ENCODE measurements at places on chromosomes 2 and 18.

DNA sequence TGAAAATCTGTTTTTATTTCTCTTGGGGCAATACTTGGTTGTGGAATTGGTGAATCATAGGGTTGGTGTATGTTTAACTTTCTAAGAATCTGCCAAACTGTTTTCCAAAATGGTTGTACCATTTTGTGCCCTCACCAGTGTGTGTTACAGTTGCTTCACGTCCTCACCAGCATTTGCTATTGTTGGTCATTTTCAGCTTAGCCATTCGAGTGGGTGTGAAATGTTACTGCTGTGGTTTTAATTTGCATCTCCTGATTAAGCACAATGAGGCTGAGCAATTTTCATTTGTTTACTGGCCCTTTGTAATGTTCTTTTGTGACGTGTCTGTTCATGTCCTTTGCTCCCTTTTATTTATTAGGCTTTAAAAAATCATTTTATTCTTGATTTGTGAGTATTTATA is 49.7 kb downstream of the FOSL2 start:
- DNase-seq: no peak

GRCh38 chr2:197189426-197190099 is 121.0 kb downstream of the ANKRD44 start:
- DNase-seq: no peak

GRCh38 chr18:6200204-6200774 is 214.4 kb downstream of the L3MBTL4 start:
- DNase-seq: no peak

- DNase-seq: peak; percentile 96
Measured at GRCh38 chr2:14944562-14945346, 312.2 kb downstream of the LRATD1 start.

- DNase-seq: no peak
Measured at GRCh38 chr2:68714866-68715265, 19.7 kb upstream of the ARHGAP25 start.

- DNase-seq: no peak
Measured at GRCh38 chr2:207251573-207252192, 85.9 kb upstream of the KLF7 start.

- no peak for DNase-seq
Measured at GRCh38 chr2:126877861-126878565, 20.7 kb upstream of the TEX51 start.

DNA sequence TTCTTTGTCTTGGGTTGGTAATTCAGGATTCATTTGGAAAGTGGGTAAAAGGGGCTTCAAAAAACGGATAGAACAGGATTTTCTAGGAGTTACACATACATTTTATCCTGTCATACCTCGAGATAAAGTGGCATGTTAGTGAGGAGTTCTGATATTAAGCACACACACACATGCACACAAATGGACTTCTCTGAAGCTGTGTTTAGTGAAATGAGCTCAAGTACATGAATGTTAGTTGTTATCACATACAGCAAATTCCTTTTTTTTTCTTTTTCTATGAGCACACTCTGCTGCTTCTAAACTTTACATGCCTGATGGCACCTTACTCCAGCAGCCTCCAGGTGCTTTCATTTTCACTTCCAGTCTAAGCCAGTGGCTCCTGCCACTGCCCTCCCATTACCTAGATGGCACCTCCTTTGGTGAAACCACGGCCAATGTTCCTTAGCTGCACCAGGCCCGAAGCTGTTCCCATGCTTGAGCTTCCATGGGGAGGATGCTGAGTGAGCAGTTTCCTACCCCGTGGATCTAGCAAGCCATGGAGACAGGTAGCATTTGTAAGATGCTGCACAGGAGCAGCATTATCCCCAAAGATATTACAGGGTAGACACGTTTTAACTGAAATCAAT is 49.7 kb downstream of the STAT1 start:
- DNase-seq: no peak

DNA sequence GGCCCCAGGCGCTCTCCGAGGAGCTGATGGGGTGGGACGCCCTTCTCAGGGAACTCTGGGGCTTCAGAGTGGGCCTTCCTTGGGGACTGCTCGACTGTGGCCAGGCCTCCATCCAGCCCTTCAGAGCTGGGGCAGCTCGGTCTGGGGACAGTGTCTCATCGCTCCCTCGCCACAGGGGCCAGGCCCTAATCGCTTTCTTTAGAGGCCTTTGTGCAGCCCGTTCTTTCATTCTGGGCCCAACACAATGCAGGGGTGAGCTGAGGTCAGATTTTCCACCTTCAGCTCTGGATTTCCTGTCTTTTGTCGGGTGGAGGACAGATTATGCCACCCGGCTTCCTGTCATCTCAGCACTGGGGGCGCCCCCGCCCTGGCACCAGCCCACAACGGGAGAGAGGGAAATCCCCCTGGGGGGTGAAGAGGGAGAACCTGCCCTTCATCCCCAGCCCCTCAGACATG is 25.2 kb downstream of the MYCN start:
- DNase-seq: no peak

DNA sequence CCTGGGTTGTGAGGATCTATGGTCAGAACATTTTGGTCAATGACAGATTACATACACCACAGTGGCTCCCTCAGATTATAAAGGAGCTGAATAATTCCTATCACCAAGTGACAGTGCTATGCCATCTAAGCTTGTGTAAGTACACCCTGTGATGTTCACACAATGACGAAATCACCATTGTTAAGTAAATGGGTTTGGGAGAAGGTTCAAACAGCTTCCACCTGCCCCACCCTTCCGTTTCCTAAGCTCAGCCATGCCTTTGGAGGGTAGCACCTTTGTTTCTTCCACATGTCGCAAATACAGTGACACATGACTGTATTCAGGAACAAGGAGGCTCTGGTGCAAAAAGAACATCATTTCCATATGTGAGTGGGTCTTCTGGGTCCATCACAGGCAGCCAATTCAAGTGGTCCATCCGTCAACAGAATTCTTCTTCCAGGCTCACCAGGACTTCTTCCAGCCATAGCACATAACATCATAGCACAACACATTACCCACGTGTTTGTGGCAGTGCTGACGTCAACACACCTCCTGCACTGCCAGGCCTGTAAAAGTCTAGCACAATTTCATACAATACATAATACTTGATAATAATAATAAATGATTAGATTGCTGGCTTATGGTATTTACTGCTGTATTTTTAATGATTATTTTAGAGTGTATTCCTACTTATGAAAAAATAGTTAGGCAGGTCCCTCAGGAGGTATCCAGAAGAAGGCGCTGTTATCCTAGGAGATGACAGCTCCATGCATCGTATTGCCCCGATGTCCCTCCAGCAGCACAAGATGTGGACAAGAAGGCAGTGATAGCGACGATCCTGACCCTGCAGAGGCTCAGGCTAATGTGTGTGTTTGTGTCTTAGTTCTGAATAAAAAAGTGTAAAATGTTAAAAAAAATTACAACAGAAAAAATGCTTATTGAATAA is 264.8 kb downstream of the ANAPC1 start:
- no peak for DNase-seq

- no peak for DNase-seq
Measured at GRCh38 chr2:29323301-29323700, 208.1 kb downstream of the CLIP4 start.

DNA sequence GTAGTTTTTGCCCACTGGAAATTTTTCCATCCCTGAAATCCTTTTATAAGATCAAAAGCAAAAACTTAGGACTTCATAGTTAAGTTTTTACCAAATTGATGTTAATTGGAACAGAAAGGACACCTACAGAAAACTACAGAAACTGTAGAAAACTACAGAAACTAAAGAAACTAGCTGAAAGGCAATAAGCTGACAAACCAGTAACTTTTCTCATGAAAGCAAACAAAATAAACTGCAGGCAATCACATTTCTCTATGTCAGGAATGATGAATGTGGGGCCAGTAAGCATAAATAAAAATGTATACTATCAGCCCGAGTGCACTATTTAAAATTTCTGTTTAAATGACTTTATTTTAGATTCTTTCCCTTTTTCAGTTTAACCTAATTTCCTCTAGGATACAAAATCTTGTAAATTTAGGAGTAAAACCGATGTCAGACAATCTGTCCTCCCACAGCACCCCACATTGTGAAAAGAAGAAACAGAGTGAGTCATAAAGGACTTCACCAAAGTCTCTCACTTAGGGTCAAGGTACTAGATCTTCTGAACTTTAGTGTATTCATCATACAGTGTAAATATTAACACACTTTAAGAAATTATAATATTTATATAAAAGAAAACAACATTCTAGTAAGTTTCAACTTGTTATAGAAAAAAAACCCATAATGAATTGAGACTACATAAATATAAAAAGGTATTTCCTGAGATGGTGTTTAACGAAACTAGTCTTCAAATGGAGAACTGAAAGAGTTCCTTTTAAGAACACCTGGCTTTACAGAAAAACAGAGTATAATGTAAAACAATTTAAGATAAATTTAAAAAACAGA is 46.6 kb downstream of the USP40 start:
- no peak for DNase-seq

DNA sequence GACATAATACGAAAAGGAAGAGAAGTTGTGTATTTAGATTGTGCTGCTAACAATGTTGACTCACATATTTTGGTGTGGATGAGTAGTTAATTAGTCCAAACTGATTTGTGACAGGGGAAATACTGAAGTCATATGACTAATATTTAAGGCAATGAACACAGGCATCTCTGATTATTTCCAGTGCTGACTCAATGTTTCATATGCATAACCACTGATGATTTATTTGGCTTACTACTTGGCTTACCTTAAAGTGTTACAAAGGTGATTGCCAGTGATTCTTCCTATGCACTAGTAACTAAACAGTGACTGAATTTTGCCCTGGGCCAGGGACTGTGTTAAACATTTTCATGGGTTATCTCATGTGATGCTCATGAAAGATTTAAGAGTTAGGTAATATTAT is 722.6 kb downstream of the METTL4 start:
- DNase-seq: no peak

GRCh38 chr2:223591596-223591995 is 10.6 kb downstream of the SCG2 start:
- no peak for DNase-seq

- DNase-seq: no peak
Measured at GRCh38 chr2:122905431-122905830, 1119.7 kb upstream of the CNTNAP5 start.

GRCh38 chr2:67649331-67650261 is 252.5 kb downstream of the ETAA1 start:
- peak; percentile 74 for DNase-seq

- no peak for DNase-seq
Measured at GRCh38 chr2:159623436-159623835, 7.1 kb upstream of the BAZ2B start.

GRCh38 chr2:15733867-15734673 is 142.4 kb downstream of the DDX1 start:
- DNase-seq: peak; percentile 55

- DNase-seq: no peak
Measured at GRCh38 chr2:9692456-9693195, 61.8 kb upstream of the YWHAQ start.

GRCh38 chr2:207871506-207871905 is 101.8 kb upstream of the FZD5 start:
- DNase-seq: no peak

- peak; percentile 78 for DNase-seq
Measured at GRCh38 chr18:37261246-37261840, 304.3 kb downstream of the CELF4 start.

DNA sequence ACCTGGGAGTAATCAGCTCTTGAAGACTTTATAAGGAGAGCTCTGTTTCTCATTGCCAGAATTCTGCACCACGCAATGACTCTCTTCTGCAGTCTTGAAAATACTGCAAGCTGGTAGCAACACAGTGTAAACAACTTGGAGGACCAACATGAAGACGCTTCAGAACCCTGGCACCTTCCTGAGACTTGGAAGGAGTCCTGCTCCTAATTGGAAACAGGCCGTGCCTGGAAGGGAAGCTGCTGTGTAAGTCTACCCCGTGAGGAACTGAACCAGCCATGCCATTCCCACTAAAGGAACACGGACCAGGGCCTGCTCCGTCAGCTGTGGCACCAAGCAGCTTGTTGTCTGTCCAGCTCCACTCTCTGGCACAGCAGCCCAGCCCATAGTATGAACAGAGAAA is 171.1 kb downstream of the PAX3 start:
- DNase-seq: no peak

GRCh38 chr2:195620501-195620900 is 36.5 kb upstream of the SLC39A10 start:
- no peak for DNase-seq

DNA sequence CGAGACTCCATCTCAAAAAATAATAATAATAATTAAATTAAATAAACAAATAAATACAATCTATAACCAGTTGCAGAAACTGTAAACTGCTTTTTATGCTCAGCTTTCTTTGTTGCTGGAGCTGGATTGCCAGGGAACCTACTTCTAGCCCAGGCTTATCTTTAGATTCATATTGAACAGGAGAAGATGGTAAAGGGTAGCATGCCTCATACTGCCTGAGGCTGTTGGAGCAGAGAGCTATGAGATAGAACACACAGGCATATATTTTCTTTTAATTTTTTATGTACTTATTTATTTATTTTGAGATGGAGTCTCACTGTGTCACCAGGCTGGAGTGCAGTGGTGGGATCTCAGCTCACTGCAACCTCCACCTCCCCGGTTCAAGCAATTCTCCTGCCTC is 28.7 kb upstream of the EML4 start:
- no peak for DNase-seq

DNA sequence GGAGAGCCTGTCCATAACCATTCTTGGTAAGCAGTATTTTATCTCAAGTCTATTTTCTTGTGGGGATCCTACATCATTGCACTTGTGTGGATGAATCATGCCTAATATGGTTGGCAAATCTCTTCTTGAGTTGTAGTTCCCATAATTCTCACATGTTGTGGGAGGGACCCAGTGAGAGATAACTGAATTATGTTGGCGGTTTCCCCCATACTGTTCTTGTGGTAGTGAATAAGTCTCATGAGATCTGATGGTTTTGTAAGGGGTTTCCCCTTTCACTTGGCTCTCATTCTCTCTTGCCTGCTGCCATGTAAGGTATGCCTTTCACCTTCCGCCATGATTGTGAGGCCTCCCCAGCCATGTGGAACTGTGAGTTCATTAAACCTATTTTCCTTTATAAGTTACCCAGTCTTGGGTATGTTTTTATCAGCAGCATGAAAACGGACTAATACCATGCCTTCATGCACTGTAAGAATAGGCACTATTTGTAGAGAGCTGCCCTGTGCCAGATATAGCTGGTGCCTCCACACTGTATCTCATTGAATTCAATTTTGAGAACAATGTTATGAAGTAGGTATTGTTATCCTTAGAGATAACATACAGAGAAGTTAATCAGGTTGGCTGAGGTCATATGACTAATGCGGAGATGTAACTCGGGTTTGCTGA is 148.3 kb downstream of the PLCL1 start:
- no peak for DNase-seq

DNA sequence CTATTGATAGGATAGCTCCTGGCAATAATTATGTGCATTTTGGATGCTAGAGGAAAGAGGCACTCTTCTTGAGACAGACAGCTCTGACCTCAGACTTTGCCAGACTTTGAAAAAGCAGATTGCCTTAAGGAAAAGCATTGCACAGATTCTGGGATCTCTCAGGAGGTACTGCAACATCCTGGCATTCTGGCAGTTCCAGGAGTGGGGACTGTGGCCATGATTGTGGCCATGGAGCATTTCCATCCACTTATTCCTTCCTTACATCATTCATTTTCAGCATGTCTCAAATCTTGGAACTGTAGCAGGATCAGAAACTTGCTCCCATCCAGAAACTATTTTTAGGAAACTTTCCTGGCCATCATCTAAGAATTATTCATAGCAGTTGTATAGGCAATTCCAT is 144.9 kb upstream of the FOSL2 start:
- no peak for DNase-seq

GRCh38 chr2:32242331-32242730 is 22.4 kb downstream of the NLRC4 start:
- no peak for DNase-seq

GRCh38 chr2:58800881-58801280 is 559.8 kb upstream of the FANCL start:
- no peak for DNase-seq

- DNase-seq: no peak
Measured at GRCh38 chr18:62525608-62526007, 2.8 kb downstream of the ZCCHC2 start.

All from NCI-H1694 (cell line).